Activated CD4-positive, alpha-beta T cell treated with anti-CD3 and anti-CD28 coated beads, Interleukin-2, amount 50 U/mL, for 4 hours (primary cell): ENCODE measurements at places on chromosomes 3 and 15.

GRCh38 chr3:72571638-72572114, 276.6 kb downstream of the SHQ1 start:
- no peak for DNase-seq

GRCh38 chr15:96500508-96500907, 170.0 kb downstream of the NR2F2 start:
- no peak for DNase-seq

DNA sequence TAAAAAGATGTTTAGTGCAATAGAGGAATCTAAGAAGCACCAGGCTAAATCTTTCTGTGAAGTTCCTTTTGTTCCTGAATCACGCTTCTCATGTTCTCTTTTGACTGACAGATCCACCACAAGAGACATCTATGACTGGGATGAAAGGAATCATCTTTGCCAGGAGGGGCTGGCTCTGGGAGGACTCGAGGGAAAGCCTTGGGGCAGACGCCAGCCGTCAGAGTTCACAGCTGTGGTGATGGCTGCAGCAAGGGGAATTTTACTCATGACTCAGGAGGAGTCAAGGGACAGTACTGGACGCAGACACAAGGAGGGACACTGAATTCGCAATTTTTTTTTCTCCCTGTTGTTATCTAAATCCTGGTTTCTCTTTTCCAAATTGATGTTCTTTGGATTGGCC, 38.7 kb downstream of the C3orf38 start:
- DNase-seq = no peak

- DNase-seq = no peak
Measured at GRCh38 chr3:11034309-11034985, 41.9 kb downstream of the SLC6A1 start.

- DNase-seq = no peak
Measured at GRCh38 chr3:42510325-42510724, 7.9 kb downstream of the VIPR1 start.

- no peak for DNase-seq
Measured at GRCh38 chr3:20837676-20838302, 651.8 kb upstream of the SGO1 start.

GRCh38 chr15:84715441-84716035, 401 bp downstream of the SEC11A start:
- DNase-seq = peak; percentile 37

- DNase-seq = peak; percentile 23
Measured at GRCh38 chr3:33372218-33373081, 67.8 kb downstream of the UBP1 start.

- no peak for DNase-seq
Measured at GRCh38 chr3:100769693-100770092, 60.4 kb downstream of the TFG start.
